ENCODE measurements at places on chromosomes 11 and 22.

DNA sequence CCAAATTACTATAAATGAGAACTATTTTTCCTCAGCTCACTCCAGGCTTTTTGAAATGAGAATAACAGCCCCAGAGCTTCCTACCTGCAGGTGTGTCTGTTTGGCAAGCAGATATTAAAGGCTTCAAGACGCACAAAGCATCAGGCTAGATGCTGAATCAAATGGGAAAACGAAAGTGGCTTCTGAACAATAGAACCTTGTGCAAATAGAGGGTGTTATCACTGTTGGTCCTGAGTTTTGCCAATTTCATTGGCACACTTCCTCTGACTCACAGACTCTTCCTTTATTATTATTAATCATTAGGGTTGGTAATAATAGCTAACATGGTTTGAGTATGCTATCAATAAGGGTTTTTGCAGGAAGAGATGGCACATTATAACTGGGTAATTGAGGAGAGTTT, 13.4 kb downstream of the SYT13 start:
- DNase-seq, result no peak

DNA sequence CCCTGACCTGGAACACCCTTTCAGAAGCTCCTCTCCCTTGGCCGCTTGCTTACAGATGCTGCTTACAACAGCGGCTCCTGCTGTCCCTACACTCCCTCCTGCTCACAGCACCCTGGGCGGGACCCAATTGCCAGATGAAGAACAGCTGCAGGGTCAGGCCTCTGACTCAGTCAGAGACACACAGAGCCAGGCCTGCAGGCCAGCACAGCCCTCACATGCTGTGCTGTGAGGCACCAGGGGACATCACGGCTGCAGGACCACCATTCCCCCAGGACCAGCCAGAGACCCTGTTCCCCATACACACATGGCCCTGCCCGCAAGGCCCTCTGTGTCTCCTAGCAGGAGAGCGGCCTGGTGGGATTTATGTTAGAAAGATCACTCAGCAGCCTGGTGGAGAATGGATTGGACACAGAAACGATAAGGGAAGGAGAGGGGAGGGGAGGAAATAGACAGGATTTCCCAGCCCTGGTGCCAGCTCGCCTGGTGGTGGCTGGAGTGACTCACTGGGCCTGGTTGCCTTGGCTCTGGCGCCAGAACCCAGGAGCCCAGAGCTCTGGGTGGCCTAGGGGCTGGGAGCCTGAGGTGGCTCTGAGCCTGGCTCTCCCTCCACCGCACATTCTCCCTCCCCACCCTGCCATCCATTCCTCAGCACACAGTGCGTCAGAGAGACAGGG, 6.7 kb downstream of the CAPN5 start:
- no peak for DNase-seq

GRCh38 chr22:39312410-39312809, 7.0 kb downstream of the RPL3 start:
- DNase-seq, result no peak

GRCh38 chr11:125871391-125872137, 15.9 kb upstream of the HYLS1 start:
- DNase-seq, result no peak

DNA sequence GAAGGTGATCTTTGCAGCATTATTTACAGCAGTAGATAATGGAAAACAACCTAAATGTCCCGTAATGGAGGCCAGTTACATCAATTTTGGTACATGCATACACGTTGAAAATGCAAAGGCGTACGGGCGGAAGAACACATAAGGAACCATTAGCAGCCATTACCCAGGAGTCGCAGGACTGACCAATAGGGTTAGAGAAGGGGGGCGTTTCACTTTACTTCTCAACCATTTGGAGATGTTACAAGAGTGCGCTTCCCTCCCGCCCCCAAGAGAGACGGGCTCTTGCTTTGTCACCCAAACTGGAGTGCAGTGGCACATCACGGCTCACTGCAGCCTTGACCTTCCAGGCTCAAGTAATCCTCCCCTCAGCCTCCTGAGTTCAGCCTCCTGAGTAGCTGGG, 52.8 kb upstream of the SLC35C1 start:
- DNase-seq, result no peak

Data from T follicular helper cell (primary cell).